NCI-H1092 treated with DMSO at 0.1 percent for 48 hours (cell line): ENCODE measurements at places on chromosomes 1 and 21.

DNA sequence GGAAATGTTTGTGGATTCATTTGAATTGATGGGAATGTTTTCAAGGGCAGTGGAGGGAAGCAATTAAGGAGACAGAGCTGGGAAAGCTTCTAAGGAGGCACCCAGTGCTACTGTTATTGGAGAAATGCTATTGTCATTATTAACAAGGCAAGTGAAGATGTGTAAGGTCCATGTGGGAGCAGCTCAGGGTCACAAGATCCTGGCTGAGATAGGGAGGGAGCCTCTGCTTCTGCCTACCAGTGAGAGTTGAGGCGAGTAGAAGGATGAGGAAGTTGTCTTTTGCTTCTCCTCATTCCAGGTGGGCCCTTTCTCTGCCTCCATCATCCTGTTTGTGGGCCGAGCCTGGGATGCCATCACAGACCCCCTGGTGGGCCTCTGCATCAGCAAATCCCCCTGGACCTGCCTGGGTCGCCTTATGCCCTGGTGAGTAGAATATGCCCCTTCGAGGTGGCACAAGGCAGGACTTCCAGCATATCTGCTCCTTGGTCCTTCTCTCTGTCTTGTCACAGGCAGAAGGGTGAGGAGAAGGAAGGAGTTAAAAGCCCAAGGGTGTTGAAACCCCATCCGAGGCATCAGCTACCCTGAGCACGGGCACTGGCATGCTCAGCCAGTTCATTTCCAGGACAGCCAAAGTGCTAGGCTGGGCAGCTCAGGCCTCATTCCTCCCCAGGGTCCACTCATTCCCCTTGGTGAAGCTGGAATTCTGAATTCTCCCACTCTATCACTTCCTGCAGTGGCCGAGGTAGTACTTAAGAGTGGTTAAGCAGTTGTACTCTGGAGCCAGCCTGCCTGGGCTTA lies 3.7 kb downstream of the MFSD2A start:
- no peak for DNase-seq

DNA sequence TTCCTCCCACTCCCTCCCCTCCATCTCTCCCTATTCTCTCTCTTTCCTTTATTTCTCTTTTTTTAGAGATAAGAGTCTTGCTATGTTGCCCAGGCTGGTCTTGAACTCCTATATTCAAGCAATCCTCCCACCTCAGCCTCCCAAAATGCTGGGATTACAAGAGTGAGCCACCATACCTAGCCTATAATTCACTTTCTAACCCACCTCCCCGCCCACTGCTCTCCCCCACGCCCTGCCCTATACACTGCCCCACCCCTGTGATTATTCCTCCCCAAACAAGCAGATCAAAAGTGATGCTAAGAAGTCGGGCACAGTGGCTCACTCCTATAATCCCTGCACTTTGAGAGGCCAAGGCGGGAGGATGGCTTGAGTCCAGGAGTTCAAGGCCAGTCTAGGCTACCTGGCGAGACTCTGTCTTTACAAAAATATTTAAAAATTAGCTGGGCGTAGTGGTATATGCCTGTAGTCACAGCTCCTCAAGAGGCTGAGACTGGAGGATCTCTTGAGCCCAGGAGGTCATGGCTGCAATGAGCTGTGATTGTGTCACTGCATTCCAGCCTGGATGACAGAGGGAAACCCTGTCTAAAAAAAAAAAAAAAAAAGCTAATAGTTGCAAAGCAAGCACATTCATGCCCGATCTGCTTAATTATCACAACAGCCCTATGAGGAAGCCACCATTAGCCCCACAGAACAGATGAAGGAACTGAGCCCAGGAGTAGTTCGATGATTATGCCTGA lies 12.8 kb upstream of the E2F2 start:
- DNase-seq, result no peak

GRCh38 chr1:42679364-42679983 lies 2.7 kb upstream of the YBX1 start:
- DNase-seq, result no peak

DNA sequence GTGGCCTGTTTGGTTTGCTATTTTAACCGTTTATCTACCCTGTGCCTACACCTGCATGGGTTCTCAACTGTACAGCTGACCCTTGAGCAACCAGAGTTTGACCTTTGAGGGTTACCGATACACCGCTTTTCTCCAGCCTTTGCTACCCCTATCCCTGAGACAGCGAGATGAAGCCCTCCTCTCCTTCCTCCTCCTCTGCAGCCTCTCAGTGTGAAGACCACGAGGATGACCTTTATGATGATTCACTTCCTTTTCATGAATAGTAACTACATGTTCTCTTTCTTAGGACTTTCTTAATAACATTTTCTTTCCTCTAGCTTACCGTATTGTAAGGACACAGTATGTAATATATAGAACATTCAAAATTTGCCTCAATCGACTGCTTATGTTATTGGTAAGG lies 14.5 kb upstream of the RNF187 start:
- no peak for DNase-seq

GRCh38 chr1:235069577-235070563 lies 58.8 kb downstream of the TOMM20 start:
- peak; percentile 70 for DNase-seq

GRCh38 chr1:117032681-117033539 lies 27.2 kb upstream of the TTF2 start:
- DNase-seq, result no peak

- no peak for DNase-seq
These were observed 84.8 kb downstream of the CAMTA1 start for GRCh38 chr1:6870086-6870485.

DNA sequence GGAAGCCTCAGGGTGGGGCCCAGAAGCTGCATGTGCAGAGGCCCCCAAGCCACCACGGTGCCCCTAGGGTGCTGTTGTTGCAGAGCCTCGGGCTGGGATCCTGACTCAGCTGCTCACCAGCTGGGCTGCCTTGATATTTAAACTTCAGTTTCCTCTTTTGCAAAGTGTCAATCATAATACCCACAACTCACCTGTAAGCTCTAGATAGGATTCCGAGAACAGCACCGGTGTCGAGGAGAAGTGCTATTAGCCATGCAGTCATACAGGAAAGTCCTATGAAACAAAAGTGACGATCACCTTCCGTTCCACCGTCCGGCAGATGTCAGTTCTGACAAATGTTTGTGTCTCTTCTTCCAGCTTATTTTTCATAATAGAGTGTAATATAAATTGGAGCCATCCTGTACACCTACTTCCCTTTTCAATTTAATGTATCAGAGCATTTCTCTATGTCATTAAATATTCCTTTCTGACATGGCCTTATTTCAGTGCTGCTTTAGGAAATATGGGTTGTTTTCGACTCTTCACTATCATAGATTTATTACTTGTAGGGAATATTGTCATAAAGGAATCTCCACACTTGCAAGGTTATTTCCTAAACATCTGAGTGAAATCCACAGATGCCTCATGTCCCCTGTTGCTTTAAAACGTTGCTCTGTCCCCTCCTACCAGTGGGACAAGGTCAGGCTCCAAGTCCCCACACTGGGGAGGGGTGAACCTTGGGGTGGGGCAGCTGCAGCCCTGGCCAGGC lies 100.8 kb downstream of the SIK1 start:
- DNase-seq, result no peak

DNA sequence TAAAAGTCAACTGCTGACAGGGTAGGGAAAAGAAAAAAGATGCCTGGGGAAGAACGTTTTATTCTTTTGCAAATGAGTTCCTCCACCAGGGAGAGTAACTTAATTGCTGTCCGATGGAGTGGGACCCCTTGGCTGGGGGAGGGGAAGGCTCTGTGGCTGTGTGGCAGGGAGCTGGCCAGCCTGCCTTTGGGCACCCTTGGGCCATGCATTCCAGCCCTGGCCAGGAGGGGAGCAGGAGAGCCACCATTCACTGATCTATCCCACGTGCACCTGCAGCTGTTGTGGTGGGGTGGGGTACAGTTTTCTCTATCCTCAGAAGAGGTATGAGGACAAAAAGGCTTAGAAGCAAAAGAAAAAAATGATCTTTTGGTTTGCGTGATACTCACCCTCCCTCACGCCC lies 116.9 kb downstream of the KCNK1 start:
- DNase-seq, result no peak

GRCh38 chr1:160171354-160171753 lies 19.0 kb upstream of the CASQ1 start:
- DNase-seq, result no peak

GRCh38 chr1:235021321-235021720 lies 107.3 kb downstream of the TOMM20 start:
- no peak for DNase-seq

GRCh38 chr21:42760361-42760950 lies 107.0 kb downstream of the PDE9A start:
- no peak for DNase-seq

DNA sequence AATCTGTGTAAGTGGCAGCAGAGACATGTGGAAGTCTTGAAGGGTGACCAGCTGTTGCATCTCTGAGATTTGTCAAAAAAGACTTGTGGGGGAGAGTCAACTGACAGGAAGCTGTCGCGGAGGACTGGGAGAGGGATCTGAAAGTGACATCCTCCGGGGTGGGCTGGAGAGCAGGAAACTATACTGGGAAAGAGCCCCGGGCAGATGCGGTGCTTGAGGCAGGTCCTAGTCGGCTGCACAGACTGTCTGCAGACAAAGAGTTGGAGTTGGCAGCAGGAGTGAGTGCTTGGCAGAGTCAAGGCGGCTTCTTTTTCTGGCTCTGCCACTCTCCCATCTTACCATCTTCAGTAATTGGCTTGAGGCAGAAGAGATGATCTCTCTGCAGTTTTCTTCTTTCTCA lies 294.0 kb upstream of the C1orf87 start:
- DNase-seq, result peak; percentile 13

GRCh38 chr1:31183126-31183525 lies 56.6 kb downstream of the NKAIN1 start:
- no peak for DNase-seq

DNA sequence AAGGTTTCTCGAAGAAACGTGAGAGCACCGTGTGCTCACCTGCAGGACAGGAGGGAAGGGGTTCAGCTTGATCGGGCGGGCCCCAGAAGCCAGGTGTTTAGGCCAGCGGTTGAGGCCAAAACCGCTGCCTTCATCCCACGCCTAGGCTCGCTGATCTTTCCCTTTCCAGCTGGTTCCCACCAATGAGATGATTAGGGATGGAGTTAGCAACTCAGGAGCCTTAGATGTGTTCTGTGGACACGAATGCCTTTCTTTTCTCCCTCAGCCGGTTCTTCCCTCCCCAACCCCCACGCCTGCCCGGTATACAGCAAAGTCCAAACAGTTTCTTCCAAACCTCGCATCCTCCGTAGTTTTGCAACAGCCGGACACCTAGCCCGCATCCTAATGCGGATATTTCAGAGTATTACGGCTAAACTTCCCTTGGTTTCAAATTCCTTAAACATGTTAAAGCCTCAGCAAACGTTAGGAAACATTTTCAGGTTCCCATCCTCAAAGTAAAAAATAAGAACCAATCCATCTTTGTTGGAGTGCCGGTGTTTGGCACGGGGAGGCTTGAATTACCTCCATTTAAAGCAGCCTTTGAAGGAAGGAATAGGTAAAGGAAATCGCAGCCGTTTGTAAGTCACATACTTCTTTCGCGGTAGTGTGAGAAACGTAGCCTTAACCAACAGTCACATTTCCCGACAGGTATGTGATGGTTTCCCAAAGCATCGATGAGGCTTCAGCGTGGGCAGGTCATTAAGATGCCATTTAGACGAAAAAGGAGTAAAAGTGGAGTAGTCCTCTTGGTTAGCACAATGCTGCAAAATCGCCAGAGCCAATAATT lies 1.1 kb downstream of the LRRC8C start:
- peak; percentile 15 for DNase-seq
